Right lung (tissue), 10 donors: ENCODE measurements at places on chromosomes 3 and 15.

- DNase-seq, result no peak
These were observed 674 bp downstream of the SERP1 start for GRCh38 chr3:150545419-150546225.

- DNase-seq, result peak; percentile 16
These were observed 29.5 kb downstream of the LINS1 start for GRCh38 chr15:100572362-100572983.

DNA sequence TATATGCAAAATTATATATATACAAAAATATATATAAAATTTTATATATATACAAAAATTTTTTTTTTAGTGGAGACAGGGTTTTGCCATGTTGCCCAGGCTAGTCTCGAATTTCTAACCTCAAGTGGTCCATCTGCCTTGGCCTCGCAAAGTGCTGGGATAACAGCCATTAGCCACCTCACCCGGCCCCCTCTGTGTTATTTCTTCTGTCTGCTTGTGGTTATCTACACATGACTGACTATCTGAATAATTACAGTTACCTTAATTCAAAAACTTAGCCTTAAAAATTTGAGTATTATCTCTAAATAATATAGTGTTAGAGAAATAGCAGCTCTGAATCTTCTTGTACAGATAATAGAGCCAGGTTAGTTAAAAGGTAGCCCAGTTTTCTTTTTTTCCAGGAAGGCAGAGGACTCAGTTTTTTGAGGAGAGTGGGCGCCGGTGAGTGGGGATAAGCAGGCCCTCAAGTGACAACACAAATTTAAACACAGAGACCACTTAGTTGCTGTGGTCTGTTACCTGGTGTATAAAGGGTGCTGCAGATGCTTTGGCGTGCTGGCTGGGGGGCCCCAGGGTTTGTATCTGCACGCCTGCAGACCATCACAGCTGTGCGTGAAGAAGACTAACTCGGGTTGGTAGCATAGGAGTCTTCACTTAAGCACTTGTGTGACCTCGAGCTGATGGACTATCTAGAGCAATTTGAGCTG lies 83.7 kb downstream of the TRAK1 start:
- no peak for DNase-seq

- DNase-seq, result no peak
These were observed 31.7 kb upstream of the ATG7 start for GRCh38 chr3:11240496-11240895.

DNA sequence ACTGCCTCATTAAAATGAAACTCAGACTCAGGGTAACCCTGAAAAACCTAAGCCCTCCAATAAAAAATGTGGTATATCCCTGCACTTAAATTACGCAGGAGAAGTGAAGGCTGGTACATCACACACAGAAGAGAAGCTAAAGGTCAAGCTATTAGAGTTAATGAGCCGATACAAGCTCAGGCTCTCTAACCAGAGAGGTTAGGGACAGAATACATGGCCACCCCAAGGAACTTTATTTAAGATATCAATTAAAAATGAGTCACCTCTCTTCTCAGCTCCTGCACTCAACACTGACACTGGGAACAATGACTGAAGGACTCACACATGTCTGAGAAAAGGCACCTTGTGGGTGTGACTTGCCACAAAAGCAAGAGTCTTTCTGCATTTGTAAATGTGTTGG lies 800.6 kb upstream of the CFAP20DC start:
- DNase-seq, result no peak

- DNase-seq, result no peak
These were observed 654 bp downstream of the RUBCN start for GRCh38 chr3:197736010-197736490.

DNA sequence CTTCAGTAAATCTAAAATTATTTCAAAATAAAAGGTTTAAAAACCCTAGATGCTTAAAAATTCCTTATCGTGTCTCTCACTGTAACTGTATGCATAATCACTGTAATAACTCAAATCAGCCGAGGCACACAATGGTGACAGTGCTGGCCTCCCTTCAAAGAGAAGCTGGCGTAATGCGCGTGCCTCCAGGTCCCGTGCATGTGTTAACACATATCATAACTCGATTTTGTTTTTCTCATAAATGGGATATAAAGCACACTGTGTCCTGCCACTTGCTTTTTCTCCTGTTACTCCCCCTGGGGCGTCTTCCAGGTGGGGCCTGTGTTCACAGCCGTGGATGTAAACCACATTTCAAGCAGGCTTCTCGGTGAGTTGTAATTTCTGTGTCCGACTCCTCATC lies 56.0 kb downstream of the TPRA1 start:
- DNase-seq, result no peak

- DNase-seq, result peak; percentile 74
These were observed 90.5 kb downstream of the DNASE1L3 start for GRCh38 chr3:58120075-58120812.

DNA sequence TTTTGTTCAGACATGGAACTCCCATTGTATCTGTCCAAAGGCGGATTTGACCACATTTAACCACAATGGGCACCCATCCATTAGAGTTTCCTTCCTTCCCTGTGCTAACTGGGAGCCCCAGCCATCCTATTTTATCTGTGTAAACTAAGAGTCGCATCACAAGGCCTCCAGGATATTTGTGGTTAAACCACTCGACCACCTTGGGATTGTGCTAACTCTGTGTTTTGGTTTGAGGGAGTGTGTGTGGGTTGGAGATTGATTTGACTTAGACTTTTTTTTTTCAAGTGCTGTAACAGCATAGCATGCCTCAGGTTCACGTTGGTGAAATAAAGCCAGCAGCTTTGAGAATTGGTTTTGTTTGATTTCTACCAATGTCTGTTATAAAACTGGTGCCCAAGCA lies 100.4 kb upstream of the TP63 start:
- no peak for DNase-seq

- DNase-seq, result no peak
These were observed 30.1 kb downstream of the SPSB4 start for GRCh38 chr3:141081141-141081795.

DNA sequence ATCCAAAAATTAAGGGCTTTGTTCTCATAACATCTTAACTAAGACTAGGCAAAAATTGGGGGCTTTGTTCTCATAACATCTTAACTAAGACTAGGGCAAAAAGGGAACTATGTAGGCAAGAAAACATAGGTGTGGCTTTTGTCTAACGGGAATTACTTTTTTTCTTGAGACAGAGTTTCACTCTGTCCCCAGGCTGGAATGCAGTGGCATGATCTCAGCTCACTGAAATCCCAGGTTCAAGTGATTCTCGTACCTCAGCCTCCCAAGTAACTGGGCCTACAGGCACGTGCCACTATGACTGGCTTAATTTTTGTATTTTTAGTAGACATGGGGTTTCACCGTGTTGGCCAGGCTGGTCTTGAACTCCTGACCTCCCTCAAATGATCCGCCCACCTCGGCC lies 49.8 kb upstream of the CSPG5 start:
- no peak for DNase-seq

DNA sequence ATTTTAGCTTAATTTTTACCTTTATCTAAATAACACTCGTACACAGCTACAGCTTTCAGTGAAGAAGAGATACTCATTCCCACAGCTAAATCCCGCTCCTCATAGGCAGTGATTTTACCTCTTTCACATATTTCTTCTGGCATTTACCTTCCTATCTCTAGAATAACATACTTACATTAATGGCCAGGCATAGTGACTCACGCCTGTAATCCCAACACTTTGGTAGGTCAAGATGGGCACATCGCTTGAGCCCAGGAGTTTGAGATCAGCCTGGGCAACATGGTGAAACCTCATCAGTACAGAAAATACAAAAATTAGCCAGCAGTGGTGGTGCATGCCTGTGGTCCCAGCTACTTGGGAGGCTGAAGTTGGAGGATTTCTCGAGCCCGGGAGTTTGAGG lies 80.2 kb downstream of the PPARG start:
- DNase-seq, result no peak
